ENCODE measurements at places on chromosomes 13 and 19.

DNA sequence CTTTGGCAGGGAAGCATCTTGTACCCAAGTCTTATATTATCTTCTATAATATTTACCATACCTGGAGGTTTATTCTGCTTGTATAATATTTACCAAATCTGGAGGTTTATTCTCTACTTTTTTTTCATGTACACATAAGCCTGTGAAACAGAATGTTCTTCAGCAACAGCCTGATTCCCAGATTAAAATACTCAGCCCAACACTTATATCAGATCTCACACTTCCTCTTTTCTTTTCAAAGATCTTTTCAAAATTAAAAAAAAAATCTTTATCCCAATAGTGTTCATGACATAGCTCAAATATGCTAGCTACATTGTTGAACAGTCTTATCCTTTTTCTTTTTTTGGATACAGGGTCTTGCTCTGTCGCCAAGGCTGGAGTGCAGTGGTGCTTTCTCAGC is 300.7 kb downstream of the LMO7 start:
- DNase-seq = no peak

- DNase-seq = no peak
These were observed 891.5 kb downstream of the EFNB2 start for GRCh38 chr13:105643966-105644365.

- peak; percentile 48 for DNase-seq
These were observed 483.0 kb upstream of the NBEA start for GRCh38 chr13:34458756-34459715.

DNA sequence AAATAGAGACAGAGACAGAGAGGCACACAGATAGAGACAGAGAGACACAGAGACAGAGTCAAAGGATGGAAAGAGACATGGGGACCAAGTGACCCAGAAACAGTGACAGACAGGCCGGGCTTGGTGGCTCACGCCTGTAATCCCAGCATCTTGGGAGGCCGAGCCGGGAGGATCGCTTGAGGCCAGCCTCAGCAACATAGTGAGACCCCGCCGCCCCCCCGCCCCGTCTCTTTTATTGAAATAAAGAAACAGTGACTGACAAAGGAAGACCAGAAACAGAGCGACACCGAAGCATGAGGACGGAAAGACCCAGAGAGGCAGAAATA is 848 bp upstream of the NECTIN2 start:
- no peak for DNase-seq
